CD4-positive, alpha-beta T cell treated with Interleukin-17A for 4 hours (primary cell): ENCODE measurements at places on chromosomes 7 and 10.

GRCh38 chr10:34237898-34238455 is 577.1 kb downstream of the PARD3 start:
- no peak for DNase-seq

DNA sequence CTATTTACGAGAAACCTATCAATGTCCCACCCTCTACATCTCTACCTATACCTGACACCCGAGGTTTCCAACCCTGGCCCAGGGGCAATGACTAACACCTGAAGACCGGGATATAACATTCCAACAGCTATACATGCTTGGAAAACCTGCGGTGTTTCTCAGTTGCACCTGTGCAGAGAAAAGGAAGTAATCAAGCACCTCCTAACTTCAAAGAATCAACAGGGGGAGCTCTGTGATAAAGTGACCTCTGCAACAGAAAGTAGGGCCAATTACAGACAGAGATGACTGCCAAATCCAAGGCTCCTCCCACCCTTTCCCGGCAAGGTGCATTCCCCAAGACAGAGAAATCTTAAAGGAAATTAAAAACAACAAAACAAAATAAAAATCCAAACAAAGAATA is 41.3 kb downstream of the CCDC6 start:
- DNase-seq = peak; percentile 16

DNA sequence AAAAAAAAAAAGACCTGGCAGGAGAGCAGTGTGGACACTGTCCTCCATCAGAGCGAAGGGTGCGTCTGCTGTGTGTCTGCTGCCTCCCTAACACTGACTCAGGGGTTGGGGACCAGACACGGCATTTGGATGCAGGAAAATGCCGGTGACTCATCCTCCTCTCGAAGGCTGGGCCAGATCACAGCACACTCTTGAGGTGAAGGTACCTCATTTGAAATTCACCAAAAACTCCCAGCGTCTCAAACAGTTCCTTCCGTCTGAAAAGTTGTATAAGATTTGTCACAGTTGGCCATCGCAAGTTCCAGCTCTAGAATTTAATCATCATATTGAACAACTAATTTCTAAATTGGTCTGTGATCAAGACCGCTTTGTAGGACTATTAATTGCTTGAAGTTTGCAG is 118.1 kb upstream of the LYZL2 start:
- peak; percentile 51 for DNase-seq

GRCh38 chr7:155763122-155763521 is 49.1 kb downstream of the SHH start:
- no peak for DNase-seq

DNA sequence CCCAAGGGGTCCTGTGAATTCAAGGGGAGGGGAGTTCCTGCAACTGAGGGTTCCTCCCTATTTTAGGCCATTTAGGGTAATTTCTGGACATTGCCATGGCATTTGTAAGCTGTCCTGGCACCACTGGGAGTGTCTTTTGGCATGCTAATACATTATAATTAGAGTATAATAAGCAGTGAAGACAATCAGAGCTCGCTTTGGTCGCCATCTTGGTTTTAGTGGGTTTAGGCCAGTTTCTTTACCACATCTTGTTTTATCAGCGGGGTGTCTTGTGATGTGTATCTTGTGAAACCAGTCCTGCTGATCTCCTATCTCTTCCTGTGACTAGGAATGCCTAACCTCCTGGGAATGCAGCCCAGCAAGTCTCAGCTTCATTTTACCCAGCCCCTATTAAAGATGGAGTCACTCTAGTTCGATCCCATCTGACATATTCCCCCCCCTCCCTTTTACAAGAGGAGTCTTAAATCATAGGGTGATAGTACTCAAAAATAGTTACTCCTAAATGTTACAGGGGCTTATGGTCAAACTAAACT is 43.2 kb downstream of the SVOPL start:
- DNase-seq = no peak

- no peak for DNase-seq
Measured at GRCh38 chr10:5776881-5777197, 36.4 kb downstream of the GDI2 start.

- DNase-seq = no peak
Measured at GRCh38 chr10:9081961-9082360, 1027.5 kb downstream of the GATA3 start.

- DNase-seq = no peak
Measured at GRCh38 chr10:43906490-43906889, 257.8 kb upstream of the ZNF32 start.

GRCh38 chr10:118922226-118922625 is 107.3 kb upstream of the NANOS1 start:
- no peak for DNase-seq

GRCh38 chr10:99449023-99449422 is 18.6 kb upstream of the GOT1 start:
- no peak for DNase-seq

DNA sequence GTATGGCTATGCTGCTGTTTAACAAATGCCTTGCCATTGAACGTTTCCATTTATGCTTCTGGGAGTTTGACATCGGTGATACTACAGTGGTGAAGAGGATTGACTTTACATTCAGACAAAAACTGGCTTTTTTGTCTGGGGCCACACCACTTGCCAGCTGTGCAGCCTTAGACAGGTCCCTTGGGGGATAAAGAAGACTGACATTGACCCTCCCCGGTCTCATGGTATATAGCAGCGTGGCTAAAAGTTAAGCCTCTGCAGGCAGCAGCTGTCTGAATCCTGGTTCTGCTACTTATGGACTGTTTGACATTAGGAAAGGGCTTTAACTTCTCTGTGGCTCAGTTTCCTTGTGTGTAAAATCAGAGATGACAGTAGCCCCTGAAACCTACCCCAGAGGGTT is 42.0 kb upstream of the PTF1A start:
- DNase-seq = no peak
